ENCODE measurements at places on chromosomes 1 and 21. TPM values are rescaled to one million over a fixed set of nuclear protein-coding genes. Genes with fewer than 3 reads are reported as not detected.

CNTN2 gene
- not detected for polyA plus RNA-seq

AADACL3 gene
- polyA plus RNA-seq = not detected

ASTN1 gene
- polyA plus RNA-seq = 0.08 TPM

SPRR2B gene
- not detected for polyA plus RNA-seq

COL9A2 gene
- 1.6 TPM for polyA plus RNA-seq

KCNA2 gene
- not detected for polyA plus RNA-seq

DNAJC16 gene
- polyA plus RNA-seq = 15.5 TPM

Data from keratinocyte (primary cell).